GM23248 (cell line): ENCODE measurements at places on chromosomes 13 and 19.

GRCh38 chr13:84844473-84844872, 954.7 kb downstream of the SLITRK6 start:
- no peak for DNase-seq

DNA sequence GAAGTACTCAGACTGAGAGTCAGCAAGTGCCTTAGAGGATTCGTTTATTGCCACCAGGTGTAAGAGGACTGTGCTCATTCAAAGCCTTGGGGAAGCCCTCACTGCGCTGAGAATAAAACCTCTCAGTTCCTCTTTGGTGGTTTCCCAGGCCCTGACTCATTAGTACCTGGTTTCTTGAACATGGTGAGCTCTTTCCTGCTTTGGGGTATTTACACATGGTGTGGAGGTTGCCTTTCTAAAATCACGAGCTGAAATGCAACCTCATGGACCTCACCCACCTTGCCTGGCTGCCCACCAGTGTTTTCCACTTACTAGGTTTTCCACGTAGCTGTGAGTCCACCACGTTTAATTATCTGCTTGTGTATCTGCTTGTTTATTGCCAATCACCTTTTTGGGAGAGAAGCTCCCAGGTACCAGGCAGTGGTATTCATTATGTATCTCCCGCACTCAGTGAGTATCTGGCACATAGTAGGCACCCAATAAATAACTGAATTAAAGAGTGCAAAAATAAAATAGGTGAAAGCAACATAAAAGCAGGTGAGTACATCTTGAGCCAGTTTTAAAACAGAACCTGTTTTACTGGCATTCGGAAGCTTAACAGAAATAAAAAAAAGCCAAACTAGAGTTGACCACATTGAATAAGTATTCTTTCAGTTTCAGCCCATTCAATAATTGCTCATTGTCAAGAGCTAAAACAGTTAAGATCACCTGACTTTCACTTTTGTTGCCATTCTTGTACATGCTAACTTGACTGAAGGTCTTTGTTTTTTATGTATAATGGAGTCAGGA, 533.0 kb downstream of the MYO16 start:
- DNase-seq: no peak

GRCh38 chr19:4375164-4376027, 25.0 kb downstream of the SH3GL1 start:
- peak; percentile 87 for DNase-seq

GRCh38 chr13:19993024-19993423, 34.5 kb downstream of the ZMYM2 start:
- no peak for DNase-seq

GRCh38 chr13:110664041-110664440, 41.9 kb downstream of the CARS2 start:
- DNase-seq: no peak

GRCh38 chr19:658916-659839, 3.8 kb downstream of the RNF126 start:
- peak; percentile 98 for DNase-seq

DNA sequence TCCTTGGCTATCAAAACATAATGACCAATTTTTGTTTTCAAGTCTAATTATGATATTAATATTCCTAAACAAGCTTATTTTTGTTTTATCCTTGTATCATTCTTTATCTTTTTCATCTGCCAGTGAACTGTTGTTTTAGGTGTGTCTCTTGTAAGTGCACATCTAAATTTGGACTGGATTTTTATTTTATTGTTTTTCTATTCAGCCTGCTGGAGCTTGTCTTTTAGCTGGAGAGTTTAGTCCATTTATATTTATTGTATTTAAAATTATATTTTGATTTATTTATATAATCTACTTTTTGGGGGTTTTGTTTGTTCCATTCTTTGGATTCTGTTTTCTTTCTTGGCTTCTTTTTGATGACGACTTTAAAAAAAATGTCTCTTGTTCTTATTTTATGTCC, 159.0 kb downstream of the PCCA start:
- DNase-seq: no peak

GRCh38 chr19:30669329-30670010, 297.3 kb downstream of the ZNF536 start:
- peak; percentile 62 for DNase-seq

GRCh38 chr13:25860265-25860664, 191.6 kb downstream of the SHISA2 start:
- no peak for DNase-seq

GRCh38 chr13:73665261-73665660, 468.9 kb downstream of the KLF12 start:
- no peak for DNase-seq
